ENCODE measurements at places on chromosomes 2 and 18. TPM values are rescaled to one million over a fixed set of nuclear protein-coding genes. Genes with fewer than 3 reads are reported as not detected.

DNA sequence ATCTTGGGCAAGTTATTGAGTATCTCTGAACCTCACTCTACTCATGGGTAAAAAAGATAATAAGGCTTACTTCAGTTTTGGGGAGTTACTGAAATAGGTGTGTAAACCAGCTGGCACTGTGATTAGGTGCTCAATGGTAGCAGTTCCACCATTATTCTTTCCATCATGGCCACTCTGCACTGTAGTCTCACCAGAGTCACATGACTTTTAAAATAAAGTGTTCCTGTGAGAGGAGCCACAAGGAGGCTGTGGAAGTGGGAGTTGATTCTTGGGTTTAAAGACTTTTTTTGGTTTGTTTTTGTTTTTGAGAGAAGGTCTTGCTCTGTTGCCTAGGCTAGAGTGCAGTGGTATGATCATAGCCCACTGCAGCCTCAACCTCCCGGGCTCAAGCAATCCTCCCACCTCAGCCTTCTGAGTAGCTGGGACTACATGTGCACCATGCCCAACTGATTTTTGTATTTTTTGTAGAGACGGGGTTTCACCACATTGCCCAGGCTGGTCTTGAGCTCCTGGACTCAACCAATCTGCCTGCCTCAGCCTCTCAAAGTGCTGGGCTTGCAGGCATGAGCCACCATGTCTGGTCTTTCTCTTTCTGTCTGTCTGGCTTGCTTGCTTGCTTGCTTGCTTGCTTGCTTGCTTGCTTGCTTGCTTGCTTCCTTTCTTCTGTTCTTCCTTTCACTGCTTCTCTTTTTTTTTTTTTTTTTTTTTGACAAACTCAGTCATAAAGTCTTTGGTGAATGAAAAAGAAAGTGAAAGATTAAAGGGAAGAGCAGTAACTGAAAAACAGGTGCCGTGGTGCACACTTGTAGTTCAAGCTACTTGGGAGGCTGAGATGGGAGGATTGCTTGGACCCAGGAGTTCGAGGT is 21.2 kb upstream of the ACVR1 start:
- DNase-seq, result no peak

DNA sequence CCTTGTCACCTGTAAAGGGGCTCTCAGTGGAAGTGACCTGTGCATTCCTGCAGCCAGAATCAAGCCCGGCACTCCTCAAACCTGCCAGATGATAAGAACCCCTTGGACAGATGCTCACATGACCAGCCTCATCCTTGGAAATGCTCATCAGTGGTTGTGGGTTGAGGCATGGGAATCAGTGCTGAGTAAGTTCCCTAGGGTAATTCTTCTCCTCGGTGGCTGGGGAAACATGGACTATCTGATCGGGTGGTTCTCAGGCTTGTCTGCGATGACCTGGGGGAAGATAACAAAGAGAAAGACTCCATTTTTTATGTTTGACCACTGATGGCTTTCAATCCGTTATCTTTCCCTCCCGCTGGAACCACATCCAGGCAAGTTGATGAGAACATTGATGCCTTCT is 84.0 kb downstream of the SPP2 start:
- no peak for DNase-seq

DNA sequence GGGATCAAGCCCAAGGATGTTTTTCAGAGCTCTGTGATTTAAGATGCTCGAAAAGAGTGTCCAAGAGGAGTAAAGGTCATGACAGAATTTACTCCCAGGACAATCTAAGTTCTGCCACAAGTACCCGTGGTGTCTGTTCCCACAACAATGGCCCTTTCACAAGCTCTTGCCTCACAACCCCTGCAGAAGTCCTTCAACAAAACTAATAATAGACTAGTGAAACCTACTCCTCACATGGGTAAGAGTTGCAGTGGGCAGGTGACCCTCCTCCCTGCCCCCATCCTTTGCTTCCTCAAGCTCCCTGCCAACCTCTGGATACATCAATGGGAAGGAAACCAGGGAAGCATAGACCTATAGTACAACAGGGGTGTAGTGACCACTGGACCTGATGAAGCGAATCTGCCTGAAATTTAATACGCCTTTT is 34.9 kb downstream of the PTCD3 start:
- no peak for DNase-seq

- DNase-seq, result no peak
Observed at GRCh38 chr2:176789751-176790150, 422.8 kb upstream of the HNRNPA3 start.

GRCh38 chr18:62883937-62884735 is 168.8 kb downstream of the PHLPP1 start:
- no peak for DNase-seq

DNA sequence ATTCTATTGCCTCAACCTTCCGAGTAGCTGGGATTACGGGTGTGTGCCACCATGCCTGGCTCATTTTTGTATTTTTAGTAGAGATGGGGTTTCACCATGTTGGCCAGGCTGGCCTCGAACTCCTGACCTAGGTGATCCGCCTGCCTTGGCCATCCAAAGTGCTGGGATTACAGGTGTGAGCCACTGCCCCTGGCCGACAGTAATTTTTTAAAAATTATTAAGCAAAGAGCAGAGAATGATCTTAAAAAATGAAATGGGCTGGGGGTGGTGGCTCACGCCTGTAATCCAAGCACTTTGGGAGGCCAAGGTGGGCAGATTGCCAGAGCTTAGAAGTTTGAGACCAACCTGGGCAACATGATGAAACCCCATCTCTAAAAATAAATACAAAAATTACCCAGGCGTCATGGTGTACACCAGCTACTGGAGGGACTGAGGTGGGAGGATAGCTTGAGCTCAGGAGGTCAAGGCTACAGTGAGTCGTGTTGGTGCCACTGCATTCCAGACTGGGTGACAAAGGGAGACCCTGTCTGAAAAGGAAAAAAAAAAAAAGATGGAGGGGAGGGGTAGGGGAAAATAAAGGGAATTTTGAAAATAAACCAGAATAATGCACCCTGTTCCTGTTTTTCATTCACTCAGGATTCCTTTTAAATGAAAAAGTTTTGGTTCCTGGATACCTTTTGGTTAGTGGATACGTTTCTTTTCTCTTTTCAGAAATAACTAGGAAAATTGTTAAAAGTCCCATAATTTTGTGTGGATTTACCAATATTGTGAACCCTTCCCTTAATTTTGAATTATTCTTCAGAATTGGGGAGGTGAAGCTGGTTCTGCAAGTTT is 33.9 kb downstream of the MAP4K4 start:
- DNase-seq, result no peak

GRCh38 chr2:238563551-238563950 is 136.8 kb downstream of the ASB1 start:
- no peak for DNase-seq

MORN2 gene
- 11.9 TPM for total RNA-seq

NOL4 gene
- total RNA-seq, result not detected

DNA sequence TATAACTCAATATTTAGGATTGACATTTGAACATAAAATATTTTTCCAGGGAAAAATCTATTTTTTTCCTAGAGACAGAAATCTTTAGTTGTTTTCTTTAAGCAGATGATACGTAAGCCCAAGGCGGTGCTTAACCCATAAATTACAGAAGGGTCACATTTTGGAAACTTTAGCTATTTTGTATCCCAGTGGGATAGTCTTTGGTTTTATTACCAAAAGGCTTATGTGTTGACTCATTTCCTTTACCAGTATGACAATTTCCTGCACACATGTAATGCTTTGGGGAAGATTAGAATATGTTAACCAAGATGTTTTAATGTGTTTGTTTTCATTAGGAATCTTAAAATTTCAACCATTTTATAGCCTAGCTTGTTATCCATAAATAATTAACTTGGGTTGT is 24.8 kb downstream of the DYNC1I2 start:
- no peak for DNase-seq

- no peak for DNase-seq
Observed at GRCh38 chr2:217714287-217714751, 288.5 kb downstream of the TNS1 start.

- no peak for DNase-seq
Observed at GRCh38 chr2:195686564-195686963, 29.5 kb downstream of the SLC39A10 start.

- DNase-seq, result no peak
Observed at GRCh38 chr2:134029418-134029817, 224.5 kb upstream of the MGAT5 start.

GRCh38 chr2:143375384-143375880 is 246.2 kb downstream of the ARHGAP15 start:
- DNase-seq, result no peak

DNA sequence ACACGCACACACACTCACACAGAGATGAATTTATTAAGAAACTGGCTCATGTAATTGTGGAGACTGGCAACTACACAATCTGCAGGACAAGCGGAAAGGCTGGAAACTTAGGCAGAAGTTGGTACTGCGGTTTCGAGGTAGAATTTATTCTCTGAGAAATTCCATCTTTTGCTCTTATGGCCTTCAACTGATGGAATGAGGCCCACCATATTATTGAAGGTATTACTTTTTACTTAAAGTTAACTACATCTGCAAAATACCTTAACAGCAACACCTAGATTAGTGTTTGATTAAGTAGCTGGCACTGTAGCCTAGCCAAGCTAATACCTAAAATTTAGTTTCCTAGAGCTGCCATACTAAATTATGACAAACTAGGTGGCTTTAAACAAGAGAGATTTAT is 384.0 kb upstream of the UBE2E3 start:
- no peak for DNase-seq

SERPINB12 gene
- not detected for total RNA-seq

PSMD1 gene
- total RNA-seq, result 133 TPM

RAB27B gene
- total RNA-seq, result 2.2 TPM

DNA sequence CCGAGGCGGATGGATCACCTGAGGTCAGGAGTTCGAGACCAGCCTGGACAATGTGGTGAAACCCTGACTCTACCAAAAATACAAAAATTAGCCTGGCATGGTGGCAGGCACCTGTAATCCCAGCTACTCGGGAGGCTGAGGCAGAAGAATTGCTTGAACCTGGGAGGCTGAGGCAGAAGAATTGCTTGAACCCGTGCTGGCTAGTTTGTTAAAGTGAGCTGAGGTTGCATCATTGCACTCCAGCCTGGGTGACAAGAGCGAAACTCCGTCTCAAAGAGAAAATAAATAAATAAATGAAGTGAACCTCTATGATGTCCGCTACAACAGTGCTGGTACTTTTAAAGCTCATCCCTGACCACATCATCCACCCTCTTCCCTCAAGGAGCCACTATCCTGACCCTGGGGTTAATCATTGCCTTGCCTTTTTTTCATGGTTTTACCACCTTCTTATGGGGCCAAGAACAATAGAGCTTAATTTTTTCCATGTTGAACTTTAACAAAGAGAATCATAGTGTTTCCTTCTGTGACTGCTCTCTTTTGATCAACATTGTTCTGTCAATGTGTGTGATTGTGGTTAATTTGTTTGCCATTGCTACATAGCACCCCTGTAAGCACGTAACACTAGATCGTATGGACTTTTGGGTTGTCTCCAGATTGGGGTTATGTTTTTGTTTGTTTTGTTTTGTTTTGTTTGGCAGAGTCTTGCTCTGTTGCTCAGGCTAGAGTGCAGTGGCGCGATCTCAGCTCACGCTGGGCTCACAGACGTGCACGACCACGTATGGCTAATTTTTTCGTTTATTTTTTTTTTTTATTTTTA is 17.1 kb upstream of the ATRAID start:
- DNase-seq, result no peak

MTX2 gene
- total RNA-seq, result 38.9 TPM

- DNase-seq, result no peak
Observed at GRCh38 chr18:51687845-51688585, 490.5 kb upstream of the MEX3C start.

DNA sequence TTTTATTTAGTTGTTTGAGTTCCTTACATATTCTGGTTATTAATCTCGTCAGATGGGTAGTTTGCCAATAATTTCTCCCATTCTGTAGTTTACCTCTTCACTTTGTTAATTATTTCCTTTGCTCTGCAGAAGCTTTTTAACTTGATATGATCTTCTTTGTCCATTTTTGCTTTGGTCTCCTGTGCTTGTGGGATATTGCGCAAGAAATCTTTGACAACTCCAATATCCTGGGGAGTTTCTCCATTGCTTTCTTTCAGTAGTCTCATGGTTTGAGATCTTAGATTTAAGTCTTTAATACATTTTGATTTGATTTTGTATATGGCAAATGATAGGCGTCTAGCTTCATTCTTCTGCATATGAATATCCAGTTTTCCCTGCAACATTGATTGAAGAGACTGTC is 389.2 kb downstream of the LRP1B start:
- DNase-seq, result no peak

- DNase-seq, result no peak
Observed at GRCh38 chr18:55997151-55997561, 409.2 kb upstream of the TCF4 start.

- no peak for DNase-seq
Observed at GRCh38 chr2:126910637-126911036, 11.9 kb downstream of the TEX51 start.

GRCh38 chr2:5696404-5696944 is 4.3 kb downstream of the SOX11 start:
- DNase-seq, result no peak

DNA sequence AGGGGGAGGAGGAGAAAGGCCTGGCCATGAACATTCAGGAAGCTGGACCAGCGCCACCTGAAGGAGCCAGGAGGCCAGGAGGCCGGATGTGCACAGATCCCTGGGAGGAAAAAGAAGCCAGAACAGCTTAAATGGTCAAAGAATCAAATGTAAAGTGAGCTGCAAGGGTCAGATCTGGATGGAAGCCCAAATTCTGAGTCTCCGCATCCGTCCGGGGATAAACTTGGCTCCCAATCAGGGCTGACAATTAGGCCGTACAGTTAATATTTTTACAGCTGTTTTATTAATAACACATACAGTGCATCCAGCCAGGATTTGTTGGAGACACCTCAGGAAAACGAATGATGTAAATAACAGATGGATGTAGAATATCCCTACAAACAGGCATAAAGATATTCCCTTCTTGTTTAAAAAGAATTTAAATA is 495.1 kb upstream of the TCF4 start:
- no peak for DNase-seq

- no peak for DNase-seq
Observed at GRCh38 chr2:26683583-26683982, 8.9 kb upstream of the KCNK3 start.

DNA sequence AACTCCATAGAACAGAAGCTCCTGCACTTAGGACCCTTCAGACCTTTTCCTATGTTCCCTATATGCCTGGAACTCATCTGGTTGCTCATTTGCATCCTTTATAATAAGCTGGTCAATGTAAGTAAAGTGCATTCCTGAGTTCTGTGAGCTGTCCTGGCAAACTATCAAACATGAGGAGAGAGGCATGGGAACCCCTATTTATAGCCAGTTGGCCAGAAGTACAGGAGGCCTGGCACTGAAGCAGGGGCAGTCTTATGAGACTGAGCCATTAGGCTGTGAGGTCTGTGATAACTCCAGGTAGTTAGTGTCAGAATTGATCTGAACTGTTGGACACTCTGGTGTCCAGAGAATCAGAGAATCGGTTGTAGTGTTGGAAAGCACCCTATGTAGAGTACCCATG is 88.4 kb downstream of the EHD3 start:
- DNase-seq, result no peak

- DNase-seq, result no peak
Observed at GRCh38 chr18:46609048-46609447, 48.0 kb downstream of the LOXHD1 start.

MYCN gene
- not detected for total RNA-seq

- DNase-seq, result no peak
Observed at GRCh38 chr2:233572468-233572867, 5.9 kb upstream of the USP40 start.

SKOR2 gene
- total RNA-seq, result not detected

GRCh38 chr2:206324869-206325268 is 50.4 kb downstream of the ZDBF2 start:
- DNase-seq, result no peak
